ENCODE measurements at places on chromosomes 1 and 21.
A peak's percentile ranks its signal among the peaks of the same experiment; 100 is the strongest.

DNA sequence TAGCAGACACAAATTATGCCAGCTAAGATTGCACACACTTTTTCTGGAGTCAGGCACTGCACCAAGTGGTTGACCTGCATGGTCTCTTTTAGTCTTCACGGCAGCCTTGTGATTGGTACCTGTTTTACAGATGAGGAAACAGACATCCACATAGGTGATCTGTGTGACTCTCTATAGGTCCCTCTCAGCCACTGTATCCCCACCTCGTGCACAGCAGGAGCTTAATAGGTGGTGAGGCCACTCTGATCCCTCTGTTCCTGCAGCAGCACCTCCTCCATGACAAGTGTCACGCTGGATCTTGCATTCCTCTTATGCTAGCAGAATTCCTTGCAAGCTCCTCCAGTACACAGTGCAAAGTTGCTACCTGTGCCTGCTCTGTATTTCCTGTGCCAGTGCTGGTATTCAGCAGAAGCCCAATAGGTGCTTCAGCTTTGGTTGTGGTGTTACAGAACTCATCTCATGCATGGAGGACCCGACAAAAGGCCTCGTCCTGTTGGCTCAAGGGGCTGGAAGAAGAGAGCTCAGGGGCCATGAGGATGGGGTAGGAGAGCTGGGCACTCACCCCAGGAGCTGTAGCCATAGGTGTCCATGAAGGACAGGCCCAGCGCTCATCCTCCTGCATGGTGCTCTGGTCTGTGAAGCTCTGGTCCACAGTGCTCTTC is 546.7 kb downstream of the PTPRU start:
- no peak for DNase-seq

- peak; percentile 11 for DNase-seq
Measured at GRCh38 chr1:22527555-22528296, 35.6 kb upstream of the EPHA8 start.

GRCh38 chr21:25640202-25640942 is 1.3 kb downstream of the JAM2 start:
- no peak for DNase-seq

DNA sequence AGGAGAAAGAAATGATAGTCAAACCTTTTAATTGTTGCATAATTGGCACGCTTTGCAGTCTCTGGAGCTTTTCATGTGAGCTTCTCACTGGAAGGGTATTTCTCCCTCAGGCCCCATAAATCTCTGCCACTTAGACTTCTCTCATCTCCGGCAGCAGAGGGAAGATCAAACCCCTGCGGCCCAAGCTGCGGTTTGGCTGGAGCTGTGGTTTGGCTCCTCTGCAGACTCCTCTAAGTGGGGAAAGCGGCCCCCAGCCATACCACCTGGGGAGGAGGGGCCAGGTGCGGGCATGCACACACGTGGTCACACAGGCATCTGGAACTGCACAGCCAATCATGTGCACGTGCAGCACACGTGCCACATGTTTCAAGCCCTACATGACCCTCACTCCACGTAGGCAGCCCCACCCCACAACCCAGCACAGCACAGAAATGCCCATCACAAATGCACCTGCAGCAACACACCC is 58.3 kb downstream of the UBE2T start:
- peak; percentile 48 for DNase-seq

GRCh38 chr1:154583773-154584172 is 16.2 kb downstream of the CHRNB2 start:
- peak; percentile 16 for DNase-seq

DNA sequence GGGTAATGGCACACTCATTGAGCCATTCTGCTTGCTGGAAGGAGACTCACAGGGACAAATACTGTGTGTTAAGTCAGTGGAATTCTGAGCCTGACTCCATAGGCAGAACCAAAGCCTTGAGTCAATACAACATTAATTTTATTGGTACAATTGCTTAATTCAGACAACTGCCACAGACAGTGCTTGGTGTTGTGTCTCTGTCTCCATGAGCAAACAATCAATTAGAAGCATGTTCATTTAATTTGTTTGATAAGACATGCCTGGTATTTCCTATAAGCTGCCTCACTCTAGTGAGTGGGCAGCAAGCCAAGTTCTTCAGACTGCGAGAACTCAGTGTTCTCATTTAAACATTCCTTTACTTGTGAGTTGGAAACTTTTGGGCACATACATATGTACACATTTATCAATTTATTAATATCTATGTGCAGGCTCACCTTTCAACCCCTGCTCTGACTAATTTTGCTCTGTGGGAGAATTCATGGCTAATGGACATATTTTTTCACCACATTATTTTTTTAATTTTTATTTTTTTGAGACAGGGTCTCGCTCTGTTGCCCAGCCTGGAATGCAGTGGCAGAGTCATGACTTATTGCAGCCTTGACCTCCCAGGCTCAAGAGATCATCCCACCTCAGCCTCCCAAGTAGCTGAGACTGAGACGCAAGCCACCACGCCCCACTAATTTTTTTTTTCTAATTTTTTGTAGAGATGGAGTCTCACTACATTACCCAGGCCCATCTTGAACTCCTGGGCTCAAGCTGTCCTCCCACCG is 4.5 kb upstream of the SRSF10 start:
- DNase-seq, result peak; percentile 84

- no peak for DNase-seq
Measured at GRCh38 chr1:113137563-113137962, 64.6 kb downstream of the LRIG2 start.

DNA sequence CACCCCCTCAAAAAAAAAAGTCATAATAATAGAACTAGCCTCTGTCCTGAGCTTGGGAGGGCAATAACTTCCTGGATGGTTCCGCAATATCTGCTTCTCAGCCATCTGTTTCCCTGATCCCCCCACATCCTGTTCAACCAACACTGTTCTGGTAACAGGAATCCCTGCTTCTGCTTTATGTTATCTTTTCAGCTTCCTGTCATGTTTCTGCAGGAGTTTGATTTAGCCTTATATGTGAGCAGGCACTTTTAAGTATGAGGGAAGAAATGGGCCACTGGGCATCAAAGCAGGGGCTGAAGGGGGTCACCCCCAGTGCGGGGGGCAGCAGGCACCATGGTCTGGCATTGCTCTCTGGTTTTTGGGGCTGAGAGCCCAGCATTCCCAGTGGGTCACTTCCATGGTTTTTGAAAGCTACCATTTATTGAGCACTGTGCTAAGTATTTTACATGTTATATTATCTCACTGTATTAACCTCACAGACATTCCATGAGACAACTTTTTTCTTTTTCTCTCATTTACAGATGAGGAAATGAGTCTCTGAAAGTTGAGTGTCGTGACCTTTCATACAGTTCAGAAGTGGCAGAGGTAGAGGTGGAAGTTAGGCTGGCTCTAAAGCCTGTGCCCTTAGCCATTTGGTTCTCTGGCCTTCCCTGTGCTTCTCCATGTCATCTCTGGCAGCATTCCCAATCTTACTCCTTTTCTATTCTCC is 61.9 kb downstream of the DNTTIP2 start:
- DNase-seq, result peak; percentile 95

GRCh38 chr1:213914392-213914791 is 73.4 kb upstream of the PROX1 start:
- DNase-seq, result no peak

- no peak for DNase-seq
Measured at GRCh38 chr1:208851366-208851765, 607.2 kb upstream of the PLXNA2 start.

- DNase-seq, result no peak
Measured at GRCh38 chr1:226497991-226498639, 50.4 kb upstream of the STUM start.

DNA sequence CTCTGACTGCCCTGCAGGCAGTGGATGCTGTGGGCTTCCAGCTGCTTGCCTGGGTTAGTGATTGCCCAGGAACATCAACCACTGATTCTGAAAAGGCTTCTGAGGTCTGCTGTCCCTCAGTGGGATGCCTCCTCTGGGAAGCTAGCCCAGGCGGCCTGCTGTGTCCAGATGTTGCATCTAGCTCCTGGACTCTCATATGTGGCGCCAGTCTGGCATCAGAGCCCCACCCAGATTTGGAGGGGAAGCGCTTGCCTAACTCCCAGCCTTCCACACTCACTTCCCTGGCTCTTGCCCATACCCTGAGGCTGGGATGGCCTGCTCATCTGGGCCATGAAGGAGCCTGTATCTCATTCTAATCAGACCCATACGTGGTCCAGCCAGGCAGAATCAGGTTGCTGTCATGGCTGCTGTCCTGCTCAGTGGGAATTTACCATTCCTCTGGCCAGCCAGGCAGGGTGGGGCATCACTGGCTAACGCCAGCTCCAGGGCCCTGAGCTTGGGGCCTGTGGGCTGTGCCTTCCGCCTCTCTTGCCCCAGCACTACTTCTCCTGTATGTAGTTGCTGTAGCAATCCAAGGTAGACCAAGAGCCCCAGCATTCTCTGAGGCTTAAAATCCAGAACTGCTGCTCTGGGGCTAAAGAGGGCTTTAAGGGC is 4.1 kb downstream of the CSF1 start:
- DNase-seq, result no peak

GRCh38 chr21:37532868-37533780 is 166.6 kb downstream of the DYRK1A start:
- no peak for DNase-seq

DNA sequence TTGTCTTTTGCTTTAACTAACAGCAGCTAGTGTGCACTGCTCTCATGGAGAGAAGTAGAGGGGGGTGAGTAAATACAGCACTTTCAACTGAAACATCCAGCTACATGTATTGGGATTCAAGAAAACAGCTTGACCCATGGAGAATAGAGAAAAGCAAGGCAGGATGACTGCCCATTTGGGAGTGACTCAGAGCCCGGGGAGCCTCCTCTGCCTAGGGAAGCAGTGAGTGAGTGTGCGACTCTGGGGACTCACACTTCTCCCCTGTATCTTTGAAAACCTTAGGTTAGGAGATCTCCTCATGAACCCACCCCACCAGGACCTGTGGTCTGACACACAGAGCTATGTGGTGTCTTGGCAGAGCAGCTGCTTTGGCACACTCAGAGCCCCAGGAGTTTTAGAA is 82.0 kb upstream of the PTGFR start:
- no peak for DNase-seq

- DNase-seq, result peak; percentile 64
Measured at GRCh38 chr1:30928789-30929134, 20.2 kb upstream of the SDC3 start.

- DNase-seq, result no peak
Measured at GRCh38 chr1:147169171-147169570, 3.1 kb downstream of the PRKAB2 start.

- peak; percentile 37 for DNase-seq
Measured at GRCh38 chr21:36188081-36188681, 31.6 kb downstream of the DOP1B start.

GRCh38 chr1:100511058-100511457 is 26.9 kb upstream of the GPR88 start:
- DNase-seq, result no peak

DNA sequence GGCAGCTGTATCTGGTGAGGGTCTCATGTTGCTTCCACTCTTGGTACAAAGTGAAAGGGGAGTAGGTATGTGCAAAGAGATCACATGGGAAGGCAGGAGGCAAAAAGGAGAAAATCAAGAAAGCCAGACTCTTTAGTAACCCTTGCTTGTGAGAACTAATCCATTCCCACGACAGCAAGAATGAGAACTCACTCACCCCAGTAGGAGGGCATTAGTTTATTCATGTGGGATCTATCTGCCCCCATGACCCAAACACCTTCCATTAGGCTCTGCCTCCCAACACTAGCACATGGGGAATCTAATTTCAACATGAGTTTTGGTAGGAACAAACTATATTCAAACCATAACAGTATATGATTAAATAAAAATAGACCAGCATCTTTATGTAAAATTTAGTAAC is 57.6 kb downstream of the ZNHIT6 start:
- no peak for DNase-seq

DNA sequence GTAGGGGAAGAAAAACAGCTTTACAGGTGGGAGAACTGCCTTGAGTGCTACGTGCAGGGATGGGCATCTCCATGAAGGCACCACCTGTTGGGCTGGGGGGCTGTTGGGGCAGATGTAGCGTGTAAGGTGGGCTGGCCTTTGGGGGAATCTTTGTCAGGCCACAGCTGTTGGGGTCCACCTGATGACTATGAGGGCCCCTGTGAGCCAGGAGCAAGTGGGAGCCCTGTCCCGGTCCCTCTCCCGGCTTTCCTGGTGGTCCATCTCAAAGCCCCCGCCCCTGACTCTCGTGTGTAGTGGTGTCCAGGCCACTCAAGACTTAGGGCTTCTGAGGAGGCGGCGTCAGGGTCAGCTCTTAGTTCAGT is 13.5 kb downstream of the SLC37A1 start:
- DNase-seq, result no peak

GRCh38 chr21:42360317-42360716 is 6.0 kb downstream of the TFF1 start:
- DNase-seq, result no peak

- DNase-seq, result no peak
Measured at GRCh38 chr1:24752305-24752704, 7.1 kb downstream of the CLIC4 start.

DNA sequence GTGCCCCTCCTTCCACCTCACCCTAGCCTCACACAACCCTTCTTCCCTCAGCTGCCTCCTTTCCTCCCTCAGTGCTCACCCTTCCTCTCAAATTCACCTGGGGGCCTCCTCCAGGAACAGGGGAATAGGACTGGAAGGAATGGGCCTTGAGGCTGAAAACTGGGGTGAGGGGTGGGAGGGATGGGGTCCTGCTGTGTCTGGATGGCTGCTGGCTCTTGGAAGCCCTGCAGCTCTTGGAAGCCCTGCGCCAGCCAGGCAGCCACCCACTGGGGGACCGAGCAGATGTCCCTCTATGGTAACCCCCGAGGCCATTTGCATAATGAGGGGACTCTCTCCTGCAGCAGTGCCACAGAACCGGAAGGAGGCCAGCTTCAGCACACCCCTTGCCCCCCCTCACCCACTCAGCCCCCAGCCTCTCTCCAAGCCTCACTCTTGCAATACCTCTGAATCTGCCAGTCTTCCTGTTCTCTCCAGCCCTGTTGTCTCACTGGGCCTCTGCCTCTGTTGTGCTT is 85.2 kb downstream of the KIRREL1 start:
- DNase-seq, result no peak

- DNase-seq, result peak; percentile 68
Measured at GRCh38 chr1:89719502-89720306, 86.8 kb downstream of the LRRC8C start.

DNA sequence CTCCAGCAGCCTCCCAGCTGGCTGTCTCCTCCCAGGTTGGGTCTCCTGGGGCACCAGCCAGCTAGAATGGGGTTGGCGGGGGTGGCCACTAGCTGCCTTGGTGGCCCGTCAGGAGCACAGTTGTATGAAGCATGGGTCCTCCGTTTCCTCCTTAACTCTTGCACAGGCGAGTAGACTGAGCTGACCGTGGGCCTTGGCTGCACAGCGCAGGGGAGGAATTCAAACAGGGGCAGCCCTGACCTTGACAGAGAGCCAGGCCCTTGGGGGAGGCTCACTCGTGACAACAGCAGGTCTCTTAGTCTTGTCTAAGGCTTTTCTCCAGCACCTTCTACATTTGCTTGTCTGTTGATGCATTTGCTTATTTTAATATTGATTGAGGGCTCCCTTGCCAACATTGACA is 114.1 kb downstream of the PRDM2 start:
- DNase-seq, result no peak

- no peak for DNase-seq
Measured at GRCh38 chr1:23895082-23895481, 18.1 kb downstream of the CNR2 start.

- DNase-seq, result no peak
Measured at GRCh38 chr1:34358636-34359035, 181.9 kb downstream of the C1orf94 start.

GRCh38 chr1:9061252-9061960 is 8.0 kb downstream of the SLC2A5 start:
- DNase-seq, result no peak

GRCh38 chr1:72649211-72649888 is 367.0 kb upstream of the NEGR1 start:
- no peak for DNase-seq

- DNase-seq, result peak; percentile 28
Measured at GRCh38 chr1:27831568-27832410, 1.2 kb downstream of the PPP1R8 start.
